ENCODE measurements at places on chromosomes 16 and 17. TPM values are rescaled to one million over a fixed set of nuclear protein-coding genes. Genes with fewer than 3 reads are reported as not detected.

DNA sequence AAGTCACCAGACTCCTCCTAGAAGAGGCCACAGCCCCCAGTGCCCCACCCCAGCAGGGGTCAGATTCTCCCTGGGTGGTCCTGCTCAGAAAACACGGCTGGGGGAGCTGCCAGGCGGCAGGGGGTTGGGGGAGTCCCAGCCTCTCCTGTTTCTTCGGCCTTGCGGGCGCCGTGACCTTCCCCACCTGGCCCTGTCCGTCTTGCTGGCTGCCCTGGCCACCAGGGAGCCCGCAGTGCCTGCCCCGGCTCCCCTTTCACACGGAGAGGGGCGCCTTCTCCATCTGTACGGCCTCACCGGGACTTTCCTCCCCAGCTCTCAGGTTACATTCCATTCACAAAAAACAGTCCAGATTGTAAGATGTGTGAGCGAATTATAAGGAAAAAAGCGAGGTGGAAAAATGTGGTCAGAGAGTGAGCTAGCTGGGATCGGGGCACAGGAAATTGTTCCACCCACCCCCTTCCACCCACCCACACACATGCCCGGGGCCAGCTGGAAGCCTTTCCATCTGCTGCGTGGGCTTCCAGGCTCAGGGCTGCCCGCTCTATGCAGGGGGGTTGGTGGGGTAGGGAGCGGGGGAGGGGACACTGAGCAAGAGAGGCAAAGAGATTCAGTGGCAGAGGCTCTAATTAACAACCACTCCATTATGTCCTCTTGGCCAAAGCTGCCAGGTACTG, 14.6 kb upstream of the CIBAR2 start:
- no peak for DNase-seq

DNA sequence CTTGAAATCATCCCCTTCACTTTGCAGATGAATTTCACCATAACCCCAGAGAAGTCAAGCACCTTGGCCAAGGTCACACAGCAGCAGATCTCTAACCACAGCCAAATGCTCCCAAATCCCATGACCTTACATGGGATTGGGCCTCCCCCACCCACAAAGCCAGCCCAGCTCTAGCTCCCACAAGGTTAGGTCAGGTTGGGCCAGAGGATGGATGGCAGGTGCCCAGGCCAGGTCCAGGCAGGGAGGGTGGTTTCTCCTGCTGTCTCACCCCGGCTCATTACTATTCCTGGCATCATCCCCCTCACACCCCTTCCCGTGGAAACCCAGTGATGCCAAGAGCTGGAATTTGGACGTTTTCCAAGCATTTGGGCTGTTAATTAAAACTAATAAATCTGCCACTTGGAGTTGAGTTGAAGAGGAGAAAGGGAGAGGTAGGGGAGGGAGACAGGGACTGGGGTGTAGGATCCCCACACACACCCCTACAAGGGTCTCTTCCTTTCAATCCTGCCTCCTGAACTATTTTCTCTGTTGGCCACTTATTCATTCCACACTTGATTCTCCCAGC, 181.6 kb downstream of the TMEM132E start:
- no peak for DNase-seq

The C16orf74 gene
- 1.2 TPM for total RNA-seq

- DNase-seq = no peak
Observed at GRCh38 chr16:77859493-77860232, 71.3 kb downstream of the VAT1L start.

The WFIKKN1 gene
- total RNA-seq = 0.17 TPM

- DNase-seq = peak; percentile 48
Observed at GRCh38 chr17:77498091-77498741, 357.4 kb downstream of the SEC14L1 start.

DNA sequence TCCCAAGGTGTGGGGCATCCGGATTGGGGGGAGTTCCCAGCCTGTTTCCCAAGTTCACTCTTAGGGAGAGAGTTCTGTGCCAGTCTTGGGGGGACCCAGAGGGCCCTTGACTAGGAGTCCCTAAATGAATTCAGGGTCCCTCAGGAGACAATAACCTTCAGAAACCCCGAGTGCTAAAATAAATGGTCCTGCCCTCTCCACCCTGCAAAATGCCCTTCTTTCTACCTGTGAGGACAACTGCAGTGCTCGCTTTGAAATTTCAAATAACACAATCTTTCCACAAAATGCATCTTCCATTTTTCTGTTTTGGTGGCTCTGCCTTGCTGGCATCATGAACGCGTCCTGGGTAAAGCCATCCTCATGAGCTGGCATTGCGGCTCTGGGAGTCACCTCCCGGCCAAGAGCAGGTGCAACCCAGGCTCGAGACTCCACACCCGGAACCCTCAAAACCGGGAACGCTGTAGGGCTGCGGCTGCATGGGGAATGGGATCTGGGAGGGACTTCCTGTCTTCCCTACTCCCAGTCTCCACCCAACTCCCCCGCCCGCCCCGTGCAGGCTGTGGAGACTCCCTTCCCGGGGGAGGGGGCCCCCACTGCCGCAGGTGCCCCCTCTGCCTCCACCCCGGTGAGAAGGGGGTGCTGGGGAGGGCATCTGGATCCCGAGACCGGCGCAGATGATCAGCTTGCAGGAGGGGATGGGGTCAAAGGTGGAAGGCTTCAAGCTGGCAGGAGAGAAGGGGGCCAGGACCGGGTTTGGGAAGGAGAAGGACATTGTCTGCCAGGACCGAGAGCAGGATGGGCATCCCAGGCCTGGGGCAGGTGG, at the start of gene ZNF205:
Gene ZNF205, plus strand, starts transcription at position 529 of the 823 bp plus-strand sequence. CDS start 845 bp downstream, outside the sequence.
- DNase-seq = peak; percentile 78

- DNase-seq = peak; percentile 91
Observed at GRCh38 chr17:70168977-70169708, at the start of gene KCNJ2. TSS of gene KCNJ2 (plus strand) at chr17:70169532. CDS start at chr17:70175040, 5,508 bp downstream.

DNA sequence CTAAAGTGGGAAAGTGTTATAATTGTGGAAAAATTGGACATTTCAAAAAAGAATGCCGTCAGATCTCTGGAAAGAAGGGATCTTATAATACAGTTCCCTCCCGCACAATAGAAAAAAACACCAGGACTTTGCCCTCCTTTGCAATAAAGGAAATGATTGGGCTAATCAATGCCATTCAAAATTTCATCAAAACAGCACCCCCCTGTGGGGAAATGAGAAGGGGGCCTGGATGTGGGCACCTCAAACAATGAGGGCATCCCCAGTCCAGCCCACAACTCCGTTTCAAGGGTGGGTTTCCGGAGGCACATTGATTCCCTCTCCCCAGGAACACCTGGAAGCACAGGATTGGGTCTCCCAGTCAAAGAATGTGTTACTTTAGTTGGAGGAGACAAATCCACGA, 26.1 kb downstream of the CD300LG start:
- no peak for DNase-seq

DNA sequence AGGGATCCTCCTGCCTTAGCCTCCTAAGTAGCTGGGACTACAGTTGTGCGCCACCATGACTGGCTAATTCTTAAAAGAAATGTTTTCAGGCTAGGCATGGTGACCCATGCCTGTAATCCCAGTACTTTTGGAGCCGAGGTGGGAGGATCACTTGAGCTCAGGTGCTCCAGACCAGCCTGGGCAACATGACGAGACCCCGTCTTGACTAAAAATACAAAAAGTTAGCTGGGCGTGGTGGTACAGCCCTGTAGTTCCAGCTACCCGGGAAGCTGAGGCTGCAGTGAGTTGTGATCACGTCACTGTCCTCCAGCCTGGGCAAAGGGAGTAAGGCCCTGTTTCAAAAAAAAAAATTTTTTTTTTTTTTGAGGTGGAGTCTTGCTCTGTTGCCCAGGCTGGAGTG, 173.1 kb downstream of the SEC14L1 start:
- DNase-seq = no peak

- DNase-seq = no peak
Observed at GRCh38 chr16:58647107-58647506, 17.5 kb upstream of the CNOT1 start.

GRCh38 chr16:6892966-6893365, 439.7 kb upstream of the RBFOX1 start:
- no peak for DNase-seq

DNA sequence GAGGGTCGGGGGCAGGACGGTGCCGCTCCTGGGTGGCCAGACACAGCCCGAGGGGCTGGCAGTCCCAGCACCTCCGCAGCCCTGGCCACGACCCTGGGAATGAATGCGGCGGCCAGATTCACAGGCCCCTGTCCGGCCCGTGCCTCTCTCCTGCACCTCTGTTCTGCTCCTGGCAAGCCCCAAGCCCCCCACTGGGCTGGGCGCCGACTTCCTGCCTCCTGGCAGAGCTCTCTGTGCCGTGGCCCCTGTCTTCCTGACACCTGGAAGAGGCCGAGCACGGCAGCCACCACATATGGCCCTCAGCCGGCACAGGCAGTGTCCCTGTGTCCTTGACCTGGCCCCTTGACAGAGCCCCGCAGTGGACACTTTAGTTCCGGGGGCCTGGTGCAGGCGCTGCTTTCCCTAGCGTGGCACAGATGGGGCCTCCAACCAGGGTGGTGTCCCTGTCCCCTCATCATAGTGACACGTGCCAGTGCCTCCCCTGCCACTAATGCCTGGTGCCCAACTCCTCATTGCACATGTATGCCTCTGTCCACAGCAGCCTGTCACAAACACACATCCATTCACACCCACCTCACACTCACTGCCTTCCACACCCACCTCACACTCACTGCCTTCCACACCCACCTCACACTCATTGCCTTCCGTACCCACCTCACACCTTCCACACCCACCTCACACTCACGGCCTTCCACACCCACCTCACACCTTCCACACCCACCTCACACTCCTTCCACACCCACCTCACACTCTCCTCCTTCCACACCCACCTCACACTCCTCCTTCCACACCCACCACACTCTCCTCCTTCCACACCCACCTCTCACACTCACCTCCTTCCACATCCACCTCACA, 110.6 kb upstream of the PLCG2 start:
- DNase-seq = peak; percentile 33

DNA sequence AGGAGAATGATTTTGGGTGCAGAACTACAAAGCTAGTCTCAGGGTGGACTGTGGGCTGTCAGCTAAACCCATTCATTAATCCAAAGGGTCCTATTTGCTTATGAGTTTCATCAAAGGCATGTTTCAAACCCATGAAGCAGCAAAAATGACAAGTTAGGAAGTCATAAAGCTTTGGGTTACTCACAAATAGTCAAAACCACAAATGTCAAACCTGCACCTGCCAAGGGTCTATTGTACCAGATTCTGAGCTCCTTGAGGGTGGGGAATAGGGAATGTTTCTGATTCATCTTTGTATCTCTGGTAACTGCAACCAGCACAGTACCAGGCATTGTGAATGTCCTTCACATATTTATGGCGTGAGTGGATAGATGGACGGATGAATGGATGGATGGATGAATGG, 317.7 kb downstream of the MAF start:
- no peak for DNase-seq
